ENCODE measurements at places on chromosomes 1 and 21.

DNA sequence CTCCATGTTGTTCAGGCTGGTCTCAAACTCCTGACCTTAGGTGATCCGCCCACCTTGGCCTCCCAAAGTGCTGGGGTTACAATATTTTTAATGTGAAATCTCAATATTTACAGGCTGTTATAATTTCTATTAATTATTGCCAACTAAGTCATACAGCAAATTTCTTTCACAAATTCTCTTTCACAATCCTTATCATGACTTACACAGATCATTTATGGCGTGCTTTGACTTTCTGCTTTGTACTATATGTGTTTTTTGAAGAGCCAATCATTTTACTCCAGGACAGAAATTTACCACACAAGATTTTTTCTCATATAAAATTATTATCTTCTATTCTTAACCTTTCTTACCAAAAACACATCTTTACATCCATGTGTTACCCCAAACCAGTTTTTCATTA lies 1729.9 kb downstream of the NCAM2 start:
- DNase-seq, result no peak

GRCh38 chr1:207428783-207429182 lies 25.3 kb upstream of the CR2 start:
- DNase-seq, result no peak

DNA sequence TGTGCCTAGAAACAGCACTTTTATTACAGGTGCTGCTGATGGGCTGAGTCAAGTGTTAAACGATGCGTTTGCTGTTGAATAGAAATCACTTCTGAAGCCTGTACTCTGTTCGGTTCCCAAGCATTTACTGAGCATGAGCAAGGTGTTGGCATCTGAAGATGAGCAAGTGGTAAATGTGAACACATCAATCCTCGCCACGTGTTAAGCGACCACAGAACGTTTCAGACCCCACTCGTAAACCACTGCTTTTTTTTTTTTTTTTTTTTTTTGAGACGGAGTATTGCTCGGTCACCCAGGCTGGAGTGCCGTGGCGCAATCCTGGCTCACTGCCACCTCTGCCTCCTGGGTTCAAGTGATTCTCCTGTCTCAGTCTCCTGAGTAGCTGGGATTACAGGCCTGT lies 241.2 kb downstream of the SETD4 start:
- no peak for DNase-seq

DNA sequence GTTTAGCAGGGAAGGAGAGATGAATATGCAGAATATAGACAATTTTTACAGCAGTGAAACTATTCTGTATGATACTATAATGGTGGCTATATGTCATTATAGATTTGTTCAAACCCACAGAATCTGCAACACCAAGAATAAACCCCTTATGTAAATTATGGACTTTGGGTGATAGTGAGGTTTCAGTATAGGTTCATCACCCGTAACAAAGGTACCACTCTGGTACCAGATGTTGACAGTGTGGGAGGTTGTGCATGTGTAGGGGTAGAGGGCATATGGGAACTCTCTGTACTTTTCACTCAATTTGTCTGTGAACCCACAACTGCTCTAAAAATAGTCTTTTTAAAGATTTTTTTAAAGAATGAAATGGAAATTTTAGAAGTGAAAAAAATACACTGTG lies 29.9 kb upstream of the PRDX6 start:
- DNase-seq, result no peak

DNA sequence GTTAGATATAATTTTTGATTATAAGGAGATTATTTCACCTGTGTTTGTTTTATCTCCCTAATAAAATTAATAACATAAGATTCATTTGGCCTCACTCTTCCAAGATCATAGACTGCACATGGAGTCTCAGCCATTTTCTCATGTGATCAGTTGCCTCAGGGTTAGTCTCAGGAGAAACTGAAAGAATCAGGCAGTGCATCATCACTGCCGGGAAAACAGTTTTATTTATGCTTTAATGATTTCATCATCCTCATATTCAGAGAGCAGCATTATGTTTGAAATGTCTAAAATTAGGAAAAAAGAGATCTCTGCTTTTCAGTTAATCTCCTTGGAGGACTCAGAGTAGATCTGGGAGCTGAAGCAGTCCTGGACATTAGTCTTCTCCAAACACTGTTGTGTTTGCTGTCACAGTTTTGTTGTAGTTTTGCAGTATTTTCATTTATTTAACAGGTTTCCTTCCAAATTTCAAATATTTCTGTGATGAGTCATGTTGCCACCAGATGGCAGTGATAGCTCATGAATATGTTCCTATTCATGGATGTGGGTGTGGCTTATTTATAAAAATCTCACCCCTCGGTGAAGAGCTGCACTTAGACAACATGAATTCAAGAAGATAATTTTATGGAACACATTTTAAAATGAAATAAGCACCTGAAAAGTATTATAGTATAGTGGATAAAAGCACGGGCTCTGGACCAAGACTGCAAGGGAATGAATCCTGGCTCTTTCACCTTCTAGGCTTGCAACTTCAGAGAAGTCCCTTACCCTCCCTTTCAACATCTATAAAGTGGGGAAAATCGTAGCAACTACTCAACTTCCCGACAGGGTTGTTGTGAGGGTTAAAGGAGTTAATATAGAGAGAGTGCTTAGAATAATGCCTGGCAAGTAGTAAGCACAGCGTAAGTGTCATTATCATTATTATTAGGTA lies 31.2 kb downstream of the CHD1L start:
- DNase-seq, result peak; percentile 16

GRCh38 chr1:112950426-112950825 lies 5.6 kb downstream of the SLC16A1 start:
- DNase-seq, result no peak

DNA sequence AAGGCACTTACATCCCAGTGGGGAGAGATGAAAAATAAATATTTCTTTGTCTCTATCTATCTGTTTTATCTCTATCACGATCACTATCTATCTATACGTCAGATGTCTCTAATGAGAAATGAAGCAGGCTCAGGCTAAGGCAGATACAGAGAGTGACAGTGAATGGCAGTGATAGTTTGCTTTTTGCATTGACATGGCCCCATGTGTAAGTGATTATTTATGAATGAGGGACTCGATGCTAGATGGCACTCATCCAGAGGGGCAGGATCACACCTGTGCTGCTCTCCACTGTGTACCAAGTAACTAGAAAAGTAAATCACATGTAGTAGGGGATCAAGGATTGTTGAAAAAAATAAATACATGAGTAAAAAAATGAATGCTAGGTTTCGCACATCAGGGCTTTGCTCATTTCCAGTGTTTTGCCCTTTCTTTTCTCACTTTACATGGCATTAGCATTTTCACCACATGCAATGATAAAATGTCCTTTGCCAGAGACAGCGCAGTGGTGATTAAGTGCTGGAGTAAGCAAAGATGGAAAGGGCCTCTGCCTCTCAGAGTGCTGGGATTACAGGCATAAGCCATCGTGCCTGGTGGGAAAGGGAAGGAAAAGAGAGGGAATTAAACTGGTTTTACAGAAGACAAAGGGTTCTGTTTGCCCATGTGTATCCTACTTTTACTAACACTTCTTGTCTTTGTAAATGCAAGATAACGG lies 16.5 kb downstream of the TBX19 start:
- no peak for DNase-seq

- DNase-seq, result peak; percentile 39
These were observed 195.2 kb downstream of the PBX1 start for GRCh38 chr1:164754088-164754600.

- DNase-seq, result no peak
These were observed 30.0 kb downstream of the MIS18A start for GRCh38 chr21:32248571-32249461.

DNA sequence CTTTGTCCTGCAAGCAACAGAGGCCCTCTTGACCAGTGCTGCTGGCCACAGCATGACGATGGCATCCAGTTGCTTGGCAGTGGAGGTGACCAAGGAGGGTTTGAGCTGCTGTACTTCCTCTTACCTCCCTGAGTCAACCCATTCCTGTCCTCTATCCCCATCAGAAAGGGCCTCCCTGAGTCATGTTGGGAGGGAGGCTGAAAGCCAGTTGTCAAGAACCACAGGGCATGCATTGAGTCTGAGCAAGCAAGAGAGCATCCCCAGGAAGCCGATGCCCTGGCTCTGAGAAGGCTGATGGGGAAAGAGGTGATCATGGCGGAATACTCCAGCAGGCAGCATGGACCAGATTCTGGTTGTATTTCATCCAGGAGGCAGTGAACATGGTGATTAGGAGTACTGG lies 69.6 kb downstream of the LACTBL1 start:
- no peak for DNase-seq

- no peak for DNase-seq
These were observed 82.2 kb upstream of the DIRAS3 start for GRCh38 chr1:68132426-68133130.

DNA sequence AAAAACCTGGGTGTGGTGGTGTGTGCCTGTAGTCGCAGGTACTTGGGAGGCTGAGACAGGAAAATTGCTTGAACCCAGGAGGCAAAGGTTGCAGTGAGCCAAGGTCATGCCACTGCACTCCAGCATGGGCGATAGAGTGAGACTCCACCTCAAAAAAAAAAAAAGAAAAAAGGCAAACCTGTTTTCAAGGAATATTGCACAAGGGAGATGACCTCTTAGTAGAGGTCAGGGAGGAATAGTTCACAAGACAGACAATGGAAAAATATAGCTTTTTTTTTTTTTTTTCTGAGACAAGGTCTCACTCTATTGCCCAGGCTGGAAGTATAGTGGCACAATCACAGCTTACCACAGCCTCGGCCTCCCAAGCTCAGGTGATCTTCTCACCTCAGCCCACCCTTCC lies 22.5 kb upstream of the SUCO start:
- no peak for DNase-seq

DNA sequence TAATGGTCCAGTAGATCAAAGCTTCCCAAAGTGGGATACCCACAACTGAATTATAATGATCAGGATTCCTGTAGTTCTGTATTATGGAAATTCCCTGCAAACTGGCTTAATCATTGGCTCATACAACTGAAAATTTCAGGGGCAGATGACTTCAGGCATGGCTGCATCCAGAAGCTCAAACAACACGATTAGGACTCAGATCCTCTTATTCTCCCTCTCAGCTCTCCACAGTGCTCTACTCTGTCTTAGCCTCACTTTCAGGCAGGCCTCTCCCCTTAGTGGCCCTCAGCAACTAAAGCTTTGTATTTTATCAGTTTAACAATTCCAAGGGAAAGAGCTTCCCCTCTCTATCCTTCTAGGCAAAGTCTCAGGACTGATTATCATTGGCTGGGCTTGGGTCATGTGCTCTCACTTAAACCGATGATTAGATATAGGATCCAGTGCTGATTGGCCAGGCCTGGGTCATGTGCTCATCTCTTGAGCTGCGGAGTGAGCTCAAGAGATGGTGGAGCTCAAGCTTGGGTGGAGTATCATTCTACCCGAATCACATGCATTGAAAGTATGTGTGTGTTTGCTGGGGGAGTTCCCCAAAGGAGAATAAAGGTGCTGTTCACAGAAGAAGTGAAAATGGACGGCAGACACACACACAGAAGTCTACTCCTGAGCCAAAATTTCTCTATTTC lies 57.9 kb upstream of the RUNX3 start:
- DNase-seq, result no peak

DNA sequence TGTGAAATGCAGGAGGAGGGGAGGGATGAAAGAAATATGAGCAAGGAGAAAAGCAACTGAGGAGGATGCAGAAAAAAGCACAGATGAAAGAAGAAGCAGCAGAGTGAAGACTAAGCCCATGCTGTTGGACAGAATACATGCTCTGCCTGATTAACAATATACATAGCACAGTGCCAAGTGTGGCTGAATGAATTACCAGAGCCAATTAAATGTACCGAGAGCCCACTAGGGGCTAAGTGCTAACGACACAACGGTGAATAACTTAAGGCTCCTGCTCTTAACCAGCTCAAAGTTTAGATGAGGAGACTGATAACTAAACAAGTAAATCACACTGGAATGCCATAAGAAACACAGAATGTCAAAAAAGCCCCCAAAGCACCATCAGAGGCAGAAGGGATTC lies 15.6 kb downstream of the CADM3 start:
- no peak for DNase-seq

DNA sequence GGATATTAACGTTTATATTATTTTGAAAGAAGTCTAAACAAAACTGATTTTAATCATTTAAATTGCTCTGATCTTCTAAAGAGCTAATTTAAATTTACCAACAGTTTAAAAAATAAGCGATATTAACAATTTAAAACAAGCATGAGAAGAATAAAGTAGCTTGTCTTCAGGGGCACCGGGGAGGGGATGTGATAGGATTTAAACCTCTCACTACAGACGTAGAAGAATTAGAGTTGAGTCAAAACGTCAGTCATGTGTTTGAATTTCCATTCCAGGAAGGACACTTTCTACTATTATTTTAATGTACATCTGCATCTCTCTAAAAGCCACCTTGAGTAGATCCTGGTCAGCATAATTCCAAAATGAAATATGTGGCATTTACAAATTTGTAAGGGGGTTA lies 58.2 kb upstream of the TPTE start:
- no peak for DNase-seq

DNA sequence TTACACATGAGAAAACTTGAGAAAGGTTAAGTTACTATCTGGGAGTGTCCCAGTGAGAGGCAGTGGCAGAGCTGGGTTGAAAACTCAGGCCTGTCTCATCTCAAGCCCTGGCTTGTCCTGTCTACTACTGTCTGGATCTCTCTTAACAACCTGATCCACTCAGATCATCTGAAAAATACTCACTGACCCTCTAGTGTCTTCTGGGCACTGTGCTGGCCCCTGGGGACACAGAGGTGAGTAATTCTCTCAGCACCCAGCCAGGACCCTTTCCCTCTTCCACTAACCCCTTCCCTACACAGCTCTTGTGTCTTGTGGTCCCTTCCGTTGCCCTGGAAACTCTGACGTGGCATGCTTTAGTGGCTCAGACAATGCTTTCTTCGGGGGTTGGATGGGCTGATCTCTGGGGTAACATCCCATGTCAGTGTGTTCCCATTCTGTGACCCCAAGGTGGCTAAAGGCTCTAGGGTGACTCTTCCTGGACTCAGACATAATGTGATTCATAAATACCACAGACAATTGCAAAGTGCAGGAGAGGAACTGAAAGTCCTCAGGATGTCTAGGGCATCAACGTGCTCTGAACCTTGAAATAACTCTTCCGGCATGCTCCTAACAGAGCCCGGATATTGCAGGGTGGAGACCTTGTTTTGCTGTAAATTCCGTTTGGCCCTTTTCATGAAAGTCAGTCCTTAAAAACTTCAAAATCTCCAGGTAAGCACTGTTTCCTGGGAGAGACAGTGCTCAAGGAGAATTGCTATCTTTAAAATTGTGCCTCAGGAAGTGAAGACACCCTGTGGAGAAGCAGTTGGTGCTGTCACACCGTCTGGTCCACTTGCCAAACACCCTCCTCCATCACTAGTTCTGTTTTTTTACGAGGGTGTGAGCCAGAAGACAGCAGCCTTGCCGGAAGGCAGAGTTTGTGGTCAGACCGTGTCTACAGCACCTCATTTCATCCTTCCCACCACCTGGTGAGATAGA lies 4.0 kb downstream of the SHISAL2A start:
- no peak for DNase-seq
